Placental epithelial cell (primary cell): ENCODE measurements at places on chromosomes 7 and 10. TPM values are rescaled to one million over a fixed set of nuclear protein-coding genes. Genes with fewer than 3 reads are reported as not detected.

The PGAM2 gene
- not detected in 2 replicates for total RNA-seq

The STK31 gene
- 0.11 and 0.39 TPM in 2 replicates for total RNA-seq

The PKD2L1 gene
- total RNA-seq, result not detected in 2 replicates

The GOLGA7B gene
- total RNA-seq, result under 0.01 and 0.11 TPM in 2 replicates

The OR2A7 gene
- total RNA-seq, result 5.6 and 7.1 TPM in 2 replicates

The IRF5 gene
- under 0.01 and 0.22 TPM in 2 replicates for total RNA-seq

The SNX10 gene
- 0.54 and 1.2 TPM in 2 replicates for total RNA-seq

The ASZ1 gene
- 0.11 TPM in 1 of 2 replicates, not detected in the other for total RNA-seq

The GFRA1 gene
- under 0.01 TPM in 2 replicates for total RNA-seq
